ENCODE measurements at places on chromosomes 5 and 9. TPM values are rescaled to one million over a fixed set of nuclear protein-coding genes. Genes with fewer than 3 reads are reported as not detected.
A peak's percentile ranks its signal among the peaks of the same experiment; 100 is the strongest.

DNA sequence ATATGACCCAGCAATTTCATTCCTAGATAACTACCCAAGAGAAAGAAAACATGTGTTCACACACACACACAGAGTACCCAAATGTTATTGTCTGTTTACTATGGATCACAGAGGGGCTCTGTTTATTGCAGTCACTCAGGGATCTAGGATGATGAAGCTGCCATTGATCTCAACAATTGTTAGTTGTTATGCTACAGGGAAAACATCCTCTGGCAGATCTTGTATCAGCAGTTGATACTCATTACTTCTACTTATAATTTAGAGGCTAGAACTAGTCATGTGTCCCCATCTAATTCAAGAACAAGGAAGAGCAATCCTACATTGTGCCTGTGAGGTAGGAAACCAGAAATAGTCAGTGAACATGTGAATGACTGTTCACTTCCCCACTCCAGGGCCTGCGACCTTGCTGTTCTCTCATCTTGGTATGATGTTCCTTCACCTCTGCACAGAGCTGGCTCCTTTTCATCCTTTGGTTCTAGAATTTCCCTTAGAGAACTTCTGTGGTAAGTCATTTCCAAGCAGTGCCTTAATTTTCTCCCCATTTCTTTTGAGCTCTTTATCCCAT is 30.3 kb downstream of the NMUR2 start:
- DNase-seq = no peak

DNA sequence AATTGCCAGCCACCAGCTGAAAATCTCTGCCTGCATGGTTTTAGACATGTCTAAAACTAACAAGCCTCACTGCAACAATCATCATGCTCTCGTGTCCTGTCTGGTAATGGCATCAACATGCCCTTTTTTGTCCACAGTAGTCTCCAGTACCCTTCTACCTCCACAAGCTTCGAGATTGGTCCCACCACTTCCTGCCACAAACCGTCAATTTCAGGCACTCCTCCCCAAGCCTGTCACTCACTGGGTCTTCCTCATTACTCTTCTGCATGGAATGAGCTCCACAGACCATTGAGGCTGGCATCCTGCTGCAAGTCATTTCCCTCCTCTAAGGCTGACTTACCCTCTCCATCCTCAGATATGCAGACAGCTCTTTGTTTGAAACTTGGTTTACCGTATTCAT is 9.0 kb downstream of the LPAR1 start:
- no peak for DNase-seq

- no peak for DNase-seq
Measured at GRCh38 chr9:85041466-85042137, 372.1 kb downstream of the NTRK2 start.

GRCh38 chr5:136769093-136769492 is 403.7 kb upstream of the TRPC7 start:
- no peak for DNase-seq

- DNase-seq = no peak
Measured at GRCh38 chr9:68981789-68982188, 32.1 kb downstream of the PRKACG start.

- DNase-seq = no peak
Measured at GRCh38 chr5:57311921-57312735, 138.3 kb downstream of the GPBP1 start.

DNA sequence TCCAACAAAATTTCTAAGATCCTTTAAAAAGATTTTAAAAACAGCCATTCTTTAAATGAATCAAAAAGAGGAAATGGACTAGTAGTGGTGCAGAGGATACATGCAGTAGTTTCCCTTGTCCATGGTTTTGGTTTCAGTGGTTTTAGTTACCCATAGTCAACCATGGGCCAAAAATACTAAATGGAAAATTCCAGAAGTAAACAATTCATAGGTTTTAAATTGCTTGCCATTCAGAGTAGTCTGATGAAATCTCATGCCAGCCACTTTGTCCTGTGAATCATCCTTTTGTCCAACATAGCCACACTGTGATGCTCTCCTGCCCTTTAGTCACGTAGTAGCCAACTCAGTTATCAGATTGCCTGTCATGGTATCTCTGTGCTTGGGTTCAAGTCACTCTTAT is 286.1 kb downstream of the ANXA1 start:
- no peak for DNase-seq

DNA sequence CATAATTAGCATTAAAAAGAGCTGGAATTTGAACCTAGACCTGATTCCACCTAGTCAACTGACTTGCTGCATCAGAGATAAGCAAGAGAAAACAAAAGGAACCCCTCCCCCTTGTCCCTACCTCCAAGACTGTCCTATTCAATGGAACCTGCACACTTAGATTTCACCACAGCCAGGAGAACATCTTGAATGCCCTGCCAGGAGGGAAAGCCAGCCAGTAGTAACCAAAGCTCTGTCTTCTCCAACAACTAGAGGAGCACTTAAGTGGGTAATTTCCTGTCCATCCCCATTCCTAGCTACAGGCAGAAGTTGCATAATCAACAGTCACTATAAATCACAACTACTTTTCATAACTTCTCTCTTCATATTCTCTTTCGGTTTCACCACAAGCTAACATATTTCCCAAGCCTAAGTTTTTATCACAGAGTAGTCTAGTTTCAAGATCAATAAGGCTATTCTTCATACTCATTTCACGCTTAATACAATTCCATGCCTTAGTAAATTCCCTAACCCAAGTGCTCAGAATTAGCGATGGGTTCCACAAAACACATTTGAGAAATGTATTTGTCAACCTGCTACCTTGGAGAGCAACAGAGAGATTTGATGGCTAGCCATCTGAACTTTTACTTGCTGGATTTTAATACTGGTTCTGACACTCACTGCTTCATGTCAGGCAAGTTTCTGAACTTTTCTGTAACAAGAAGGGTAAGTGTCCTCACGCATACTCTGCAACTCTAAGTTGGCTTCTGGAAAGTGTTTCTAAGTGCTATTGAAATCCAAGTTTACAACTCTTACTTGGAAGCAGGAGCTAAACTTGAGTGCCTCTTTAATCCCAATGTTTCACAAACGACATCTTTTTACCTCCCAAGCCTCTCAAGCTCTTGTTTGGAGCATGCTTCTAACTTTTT is 2.0 kb downstream of the DENND1A start:
- DNase-seq = no peak

DNA sequence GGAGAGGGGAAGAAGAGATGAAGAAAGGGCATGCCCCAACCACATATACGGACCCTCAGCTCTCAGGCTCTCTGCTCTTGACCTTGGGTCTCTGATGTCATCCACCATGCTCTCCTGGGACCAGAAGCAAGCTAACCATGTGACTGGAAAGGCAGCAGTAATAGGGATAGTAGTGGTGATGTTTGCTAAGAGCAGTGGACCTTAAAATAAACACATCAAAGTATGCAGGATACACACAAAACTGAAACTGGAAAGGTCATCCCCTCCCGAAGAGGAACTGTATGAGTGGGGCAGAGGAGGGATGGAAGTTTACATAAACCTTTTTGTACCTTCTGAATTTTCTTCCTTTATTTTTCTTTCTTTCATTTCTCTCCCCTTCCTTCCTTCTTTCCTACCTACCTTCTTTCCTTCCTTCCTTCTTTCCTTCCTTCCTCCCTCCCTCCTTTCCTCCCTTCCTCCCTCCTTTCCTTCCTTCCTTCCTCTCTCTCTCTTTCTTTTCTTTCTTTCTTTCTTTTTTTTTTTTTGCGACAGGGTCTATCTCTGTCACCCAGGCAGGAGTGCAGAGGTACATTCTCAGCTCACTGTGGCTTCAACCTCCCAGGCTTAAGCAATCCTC is 8.1 kb upstream of the PTPN3 start:
- no peak for DNase-seq

GRCh38 chr5:166358127-166358830 is 1933.2 kb upstream of the WWC1 start:
- no peak for DNase-seq

DNA sequence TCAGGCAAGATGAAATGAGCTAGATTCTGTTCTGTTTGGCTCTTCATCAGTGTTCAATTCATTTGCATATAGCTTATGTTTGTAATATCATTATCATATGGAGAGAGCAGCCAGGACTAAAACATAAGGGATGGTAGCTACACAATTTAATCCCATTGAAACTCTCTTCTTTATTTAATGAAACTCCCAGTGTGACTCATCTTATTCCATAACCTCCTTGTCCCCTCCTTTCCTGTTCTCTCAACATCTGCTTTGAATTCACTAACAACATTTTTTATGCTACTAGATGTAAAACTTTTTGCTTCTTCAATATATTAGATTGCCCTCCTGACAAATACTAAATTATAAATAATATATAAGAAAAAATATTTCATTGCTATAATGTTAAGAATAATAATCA is 1823.4 kb downstream of the MAT2B start:
- DNase-seq = no peak

DNA sequence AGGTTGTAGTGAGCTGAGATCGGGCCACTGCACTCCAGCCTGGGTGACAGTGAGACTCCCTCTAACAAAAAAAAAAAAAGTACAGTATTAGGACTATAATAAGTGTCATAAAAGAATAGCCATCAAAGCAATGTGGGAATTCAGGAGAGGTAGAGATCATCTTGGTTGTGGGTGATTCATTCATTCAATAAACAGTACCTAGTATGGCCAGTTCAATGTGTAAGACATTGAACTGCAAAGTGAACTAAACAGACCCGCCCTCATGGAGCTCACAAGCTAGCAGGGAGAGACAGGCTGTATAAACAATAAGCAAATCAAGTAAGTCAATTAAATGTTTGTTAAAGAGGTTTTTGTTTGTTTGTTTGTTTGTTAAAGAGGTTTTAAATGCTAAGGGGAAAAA is 146.1 kb upstream of the RANBP3L start:
- no peak for DNase-seq

DNA sequence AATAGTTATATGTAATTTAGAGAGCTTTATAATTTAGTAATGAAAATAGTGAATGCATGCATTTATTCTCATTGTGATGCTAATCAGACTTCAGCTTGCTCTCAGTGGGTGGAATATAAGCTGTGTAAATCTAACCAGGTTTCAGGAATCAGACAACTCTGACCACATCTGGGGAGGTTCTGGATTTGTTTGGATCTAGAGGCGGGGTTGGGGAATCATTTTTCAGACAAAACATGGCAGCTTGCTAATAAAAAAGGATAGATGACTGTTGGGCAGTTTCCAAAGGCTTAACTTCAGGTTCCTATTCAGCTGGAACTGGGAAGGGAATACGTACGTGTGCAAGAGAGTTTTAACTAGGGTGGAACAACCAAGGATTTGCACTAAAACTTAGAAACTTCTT is 43.2 kb upstream of the MAMDC2 start:
- no peak for DNase-seq

DNA sequence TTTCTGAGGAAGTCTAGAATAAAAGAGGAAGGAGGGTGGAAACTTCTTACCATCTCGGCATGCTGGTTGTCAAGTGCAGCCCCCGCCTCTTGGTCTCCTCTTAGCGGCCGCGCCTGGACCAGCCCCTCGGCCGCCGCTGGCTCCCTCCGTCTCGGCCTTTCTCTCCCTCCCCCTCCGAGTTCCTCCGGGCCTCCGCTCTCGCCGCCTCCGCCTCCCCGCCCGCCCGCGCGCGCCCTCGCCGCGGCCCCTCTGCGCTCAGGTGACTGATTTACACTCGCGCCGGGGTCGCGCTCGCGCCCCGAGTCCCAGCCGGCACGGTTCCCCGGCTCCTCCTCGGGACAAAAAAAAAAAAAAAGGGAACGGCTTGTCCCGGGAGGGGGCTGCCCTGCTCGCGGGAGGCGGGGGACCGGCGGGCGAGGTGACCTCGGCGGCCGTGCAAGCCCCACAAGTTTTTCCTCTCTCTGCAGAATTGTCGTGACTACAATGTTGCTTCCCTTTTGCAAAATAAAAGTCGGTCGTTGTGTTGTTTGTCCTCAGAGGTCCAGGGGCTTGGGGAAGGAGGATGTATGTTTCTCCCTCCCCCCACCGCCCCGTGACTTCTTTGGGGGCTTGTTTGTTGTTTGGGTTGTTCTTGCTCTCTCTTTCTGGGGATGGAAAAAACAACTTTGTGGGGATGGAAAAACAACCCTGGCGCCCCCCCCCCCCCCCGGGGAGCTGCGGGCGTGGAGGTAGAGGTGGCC is at the start of gene BNC2:
Gene BNC2 (minus strand): TSS at position 75 of the 740 bp plus-strand sequence. CDS start 22 bp downstream, at position 53.
- DNase-seq = peak; percentile 57

GRCh38 chr9:117073539-117074341 is 341.1 kb downstream of the ASTN2 start:
- DNase-seq = no peak

DNA sequence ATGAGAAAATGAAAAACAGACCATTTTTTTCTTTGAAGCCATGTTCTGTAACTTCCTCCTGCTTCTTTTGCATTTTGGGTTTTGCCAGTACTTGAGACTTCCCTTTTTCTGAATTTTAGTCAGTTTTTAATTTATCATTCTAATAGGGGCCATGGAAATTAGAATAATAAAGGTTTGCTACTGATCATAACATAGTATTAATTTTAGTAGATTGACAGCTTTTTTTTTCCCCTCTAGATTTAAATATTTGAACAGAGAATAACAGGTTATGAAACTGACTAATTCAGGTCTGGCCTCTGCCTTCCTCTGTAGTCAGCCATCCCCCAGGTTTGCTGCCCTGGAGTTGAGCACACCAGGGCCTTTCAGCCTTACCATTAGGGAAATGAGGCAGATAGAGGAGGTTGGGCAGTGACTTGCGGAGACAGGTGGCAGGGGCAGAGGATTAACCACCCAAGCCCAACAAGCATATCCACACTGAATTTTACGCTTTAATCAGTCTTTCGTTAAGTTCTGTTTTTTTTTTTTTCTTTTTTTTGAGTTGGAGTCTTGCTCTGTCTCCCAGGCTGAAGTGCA is 80.1 kb upstream of the TNFAIP8 start:
- DNase-seq = no peak

DNA sequence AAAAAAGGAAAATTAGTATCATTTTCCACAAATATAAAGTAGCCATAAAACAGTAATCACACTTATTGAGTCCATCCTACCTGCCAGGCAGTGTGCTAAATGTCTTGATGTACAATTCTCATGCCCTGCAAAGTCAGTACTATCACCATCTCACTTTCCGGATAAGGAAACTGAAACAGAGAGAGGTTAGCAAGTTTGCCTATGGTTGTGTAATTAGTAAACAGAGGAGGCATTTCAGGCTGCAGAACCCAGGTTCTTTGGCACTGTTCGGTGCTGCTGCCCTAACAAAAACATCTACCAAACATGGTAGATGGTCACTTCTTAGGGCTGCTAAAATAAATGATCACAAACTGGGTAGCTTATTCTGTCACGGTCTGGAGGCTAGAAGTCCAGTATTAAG is 22.6 kb downstream of the PLAC8L1 start:
- DNase-seq = no peak

GRCh38 chr5:77832166-77832770 is 56.1 kb upstream of the TBCA start:
- DNase-seq = no peak

GRCh38 chr5:168793841-168794837 is 215.0 kb upstream of the PANK3 start:
- peak; percentile 33 for DNase-seq

Gene GLRA1
- not detected for total RNA-seq

Gene SOWAHA
- total RNA-seq = 1.2 TPM

Gene MARCHF3
- 1.1 TPM for total RNA-seq

Gene CCDC112
- total RNA-seq = 1.8 TPM

Gene GDF9
- 0.50 TPM for total RNA-seq

Gene TAF1L
- not detected for total RNA-seq

Gene FAM114A2
- total RNA-seq = 7.6 TPM

Gene AHRR
- 0.06 TPM for total RNA-seq

All from right lobe of liver (tissue), 6 donors.